GM04504 (cell line): ENCODE measurements at places on chromosomes 5 and 9.

- peak; percentile 95 for DNase-seq
Measured at GRCh38 chr5:149320791-149321330, 24.4 kb upstream of the GRPEL2 start.

DNA sequence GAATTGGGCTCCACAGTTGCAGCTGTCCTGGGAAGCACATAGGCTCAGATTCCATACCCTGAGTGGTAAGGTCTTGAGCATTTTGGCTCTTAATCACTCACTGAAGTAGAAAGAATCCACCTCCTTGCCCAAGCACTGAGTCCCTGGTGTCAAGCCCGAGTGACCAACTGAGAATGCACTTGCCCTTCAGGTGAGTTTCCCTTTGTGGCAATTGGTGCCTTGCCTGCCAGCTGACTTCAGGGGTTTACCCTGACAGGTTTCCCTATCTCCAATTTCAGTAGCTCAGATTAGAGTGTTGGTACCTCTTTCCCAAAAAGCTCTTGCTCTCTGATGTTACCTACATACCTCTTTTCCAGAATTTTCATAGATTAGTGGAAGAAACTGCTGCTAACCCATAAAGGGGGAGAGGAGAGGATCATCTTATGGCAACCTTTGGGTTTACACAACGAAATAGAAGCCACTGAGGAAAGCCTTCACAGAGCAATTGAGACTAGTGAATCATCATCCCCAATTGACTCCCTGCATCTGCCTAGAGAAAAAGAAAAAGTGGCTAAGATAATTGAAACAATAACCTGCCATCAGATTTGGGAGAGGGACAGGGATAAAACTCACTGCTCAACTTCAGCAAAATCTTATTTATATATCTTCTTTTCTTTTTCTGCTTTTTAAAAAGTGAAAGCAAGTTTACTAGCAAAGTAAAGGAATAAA, 48.6 kb downstream of the CCL28 start:
- DNase-seq, result no peak

- no peak for DNase-seq
Measured at GRCh38 chr5:89932771-89933181, 476.8 kb downstream of the CETN3 start.

- no peak for DNase-seq
Measured at GRCh38 chr5:74954919-74955318, 88.7 kb upstream of the FAM169A start.

GRCh38 chr5:156340893-156341292, 13.9 kb downstream of the SGCD start:
- no peak for DNase-seq

DNA sequence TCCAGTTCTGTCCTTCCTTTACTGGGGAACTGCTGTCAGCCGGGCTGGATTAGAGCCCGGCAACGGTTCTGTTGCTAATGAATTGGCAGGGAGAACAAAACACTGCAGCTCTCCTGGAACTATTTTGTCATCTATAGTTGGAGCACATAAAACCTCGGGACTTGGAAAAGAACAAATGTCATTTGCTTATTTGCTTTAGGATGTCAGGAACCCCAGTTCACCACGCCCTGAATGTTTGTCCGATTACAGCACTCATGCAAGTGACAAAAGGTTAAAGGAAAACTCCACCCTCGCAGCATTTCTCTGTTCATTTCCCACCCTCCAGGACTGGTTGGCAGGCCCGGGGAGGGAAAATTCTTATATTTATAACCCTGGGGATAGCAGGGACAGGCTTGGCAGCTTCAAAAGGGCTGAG, 66.4 kb upstream of the PLPP1 start:
- peak; percentile 92 for DNase-seq

GRCh38 chr5:82734347-82734746, 342.8 kb downstream of the TMEM167A start:
- no peak for DNase-seq

GRCh38 chr5:1217596-1218206, 7.5 kb upstream of the SLC6A18 start:
- no peak for DNase-seq

- no peak for DNase-seq
Measured at GRCh38 chr5:43515678-43516048, 715 bp upstream of the C5orf34 start.

- no peak for DNase-seq
Measured at GRCh38 chr5:74469234-74469994, 171.1 kb downstream of the ENC1 start.

- DNase-seq, result no peak
Measured at GRCh38 chr9:91481972-91482371, 58.3 kb upstream of the NFIL3 start.
